ENCODE measurements at places on chromosomes 11 and 22. TPM values are rescaled to one million over a fixed set of nuclear protein-coding genes. Genes with fewer than 3 reads are reported as not detected.

Gene BTBD18
- total RNA-seq = not detected

Gene VSTM5
- total RNA-seq = not detected

Gene LARGE2
- total RNA-seq = 0.70 TPM

Gene APOA5
- not detected for total RNA-seq

Gene CBLIF
- not detected for total RNA-seq

Gene ANO1
- not detected for total RNA-seq

Gene RIMBP3B
- 0.16 TPM for total RNA-seq

Gene GRK2
- total RNA-seq = 305 TPM

Gene KCNJ5
- not detected for total RNA-seq

Gene CD3G
- total RNA-seq = 118 TPM

Gene FZD4
- total RNA-seq = 0.16 TPM

Gene PGA5
- not detected for total RNA-seq

- H3K27ac ChIP-seq = no peak overlapping the region
- no peak for DNase-seq
- no peaks in the 10 kb centered on the region for H3K4me1 ChIP-seq
Measured at GRCh38 chr11:133896642-133897330, 51.5 kb upstream of the SPATA19 start.

- no peak for DNase-seq
- no peak overlapping the region for H3K27ac ChIP-seq
- H3K4me3 ChIP-seq = no peak overlapping the region
- H3K27me3 ChIP-seq = no peaks in the 10 kb centered on the region
Measured at GRCh38 chr22:35305525-35306070, 5.9 kb downstream of the TOM1 start.

- peaks cover 1% of the 10 kb centered on the region for H3K27me3 ChIP-seq
- DNase-seq = no peak
- H3K4me3 ChIP-seq = no peak overlapping the region
- no peaks in the 10 kb centered on the region for H3K36me3 ChIP-seq
Measured at GRCh38 chr11:15641271-15642045, 526.7 kb downstream of the INSC start.

DNA sequence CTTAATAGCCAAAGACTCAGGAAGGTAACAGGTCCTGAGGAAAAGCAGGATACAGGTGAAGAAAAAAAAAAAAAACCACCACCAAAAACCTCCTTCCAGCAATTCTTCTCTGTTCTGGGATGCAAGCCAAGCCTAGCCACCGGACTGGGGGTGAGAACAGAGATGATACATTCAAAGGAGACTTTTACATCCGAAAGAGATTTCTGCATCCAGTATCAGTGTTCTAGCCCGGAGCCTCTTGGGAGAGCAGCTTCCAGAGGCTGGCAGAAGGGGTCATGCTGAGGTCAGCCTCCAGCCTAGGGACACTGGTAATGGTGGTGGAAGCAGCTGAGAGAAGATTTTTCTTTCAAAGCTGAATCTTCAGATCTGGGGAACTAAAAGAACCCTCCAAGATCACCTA is 76.2 kb downstream of the KCNC1 start:
- no peak overlapping the region for H3K4me3 ChIP-seq
- no peak overlapping the region for H3K27ac ChIP-seq
- no peaks in the 10 kb centered on the region for H3K27me3 ChIP-seq
- DNase-seq = no peak

DNA sequence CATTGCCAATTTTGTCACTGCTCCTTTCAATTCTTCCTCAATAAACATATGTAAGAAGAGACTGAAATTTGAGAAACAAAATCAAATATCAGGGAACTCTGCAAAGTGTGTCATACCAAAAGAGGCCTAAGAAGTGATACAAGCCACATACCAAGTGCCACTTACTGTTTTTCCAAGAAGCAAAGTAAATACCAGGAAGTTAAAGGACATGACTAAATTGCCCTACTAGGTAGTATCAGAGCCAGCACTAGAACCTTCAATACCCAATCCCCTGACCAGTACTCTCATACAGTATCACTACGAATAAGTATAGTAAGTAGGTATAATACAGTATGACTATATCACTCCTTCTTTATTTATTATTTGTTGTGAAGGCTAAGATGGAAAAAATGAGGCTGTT is 13.6 kb downstream of the MAML2 start:
- peaks cover 77% of the 10 kb centered on the region for H3K4me1 ChIP-seq
- H3K4me3 ChIP-seq = peak overlapping the region; percentile 16
- H3K27ac ChIP-seq = peak overlapping the region; percentile 79
- H3K27me3 ChIP-seq = no peaks in the 10 kb centered on the region
- peaks cover 35% of the 10 kb centered on the region for H3K36me3 ChIP-seq

DNA sequence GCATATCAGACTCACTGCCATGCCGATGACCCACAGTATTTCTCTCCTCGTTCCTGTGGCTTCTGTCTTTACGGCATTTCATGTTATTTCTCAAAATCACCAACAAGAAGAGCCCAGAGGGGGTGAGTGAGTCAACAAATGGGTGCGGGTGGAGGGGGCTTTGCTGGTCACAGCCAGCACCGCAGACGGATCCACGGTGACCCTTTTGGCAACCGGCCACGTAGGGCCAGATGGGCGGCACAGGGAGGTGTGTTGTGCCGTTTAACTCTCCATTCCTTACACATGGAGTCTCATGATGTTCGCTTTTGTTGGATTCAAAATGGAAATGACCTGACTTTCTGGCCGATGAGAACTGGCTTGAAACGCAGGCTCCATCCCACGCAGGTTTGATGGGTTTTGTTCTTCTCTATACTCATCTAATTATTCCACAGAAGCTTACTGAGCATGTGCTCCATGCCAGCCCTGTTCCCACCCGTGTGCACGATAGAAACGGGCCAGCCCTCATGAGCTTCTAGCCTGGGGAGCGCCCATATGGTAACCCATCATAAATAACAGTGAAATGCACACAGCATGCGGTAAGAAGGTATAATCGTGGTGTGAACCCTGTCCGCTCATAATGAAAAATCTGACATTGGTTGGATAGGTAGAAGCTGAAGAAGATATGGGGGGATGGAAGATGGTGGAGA is 319.9 kb downstream of the BRD1 start:
- no peaks in the 10 kb centered on the region for H3K27me3 ChIP-seq
- H3K27ac ChIP-seq = no peak overlapping the region
- H3K4me1 ChIP-seq = peaks cover 13% of the 10 kb centered on the region
- DNase-seq = no peak
- H3K4me3 ChIP-seq = no peak overlapping the region
- H3K36me3 ChIP-seq = peaks cover 10% of the 10 kb centered on the region

GRCh38 chr22:20015971-20016733 is 471 bp downstream of the ARVCF start:
- peak; percentile 24 for DNase-seq
- H3K27me3 ChIP-seq = peaks cover 20% of the 10 kb centered on the region

GRCh38 chr11:66840317-66841091 is 2.7 kb upstream of the RCE1 start:
- peak overlapping the region; percentile 64 for H3K27ac ChIP-seq
- peak overlapping the region; percentile 37 for H3K4me3 ChIP-seq
- peaks cover 51% of the 10 kb centered on the region for H3K4me1 ChIP-seq
- no peaks in the 10 kb centered on the region for H3K27me3 ChIP-seq
- DNase-seq = no peak

GRCh38 chr22:37639070-37639760 is at the start of gene SH3BP1:
TSS of gene SH3BP1 (plus strand) at chr22:37639669. CDS start at chr22:37639788, 119 bp downstream.
- H3K36me3 ChIP-seq = peaks cover 30% of the 10 kb centered on the region
- peak; percentile 76 for DNase-seq
- H3K27me3 ChIP-seq = no peaks in the 10 kb centered on the region
- peak within 1 kb of the TSS; percentile 98 for H3K27ac ChIP-seq

- no peaks in the 10 kb centered on the region for H3K27me3 ChIP-seq
- no peaks in the 10 kb centered on the region for H3K36me3 ChIP-seq
- DNase-seq = no peak
- no peak overlapping the region for H3K27ac ChIP-seq
- H3K4me1 ChIP-seq = no peaks in the 10 kb centered on the region
Measured at GRCh38 chr11:10640308-10640707, 53.2 kb downstream of the IRAG1 start.

GRCh38 chr22:37371491-37371890 is 55.8 kb downstream of the ELFN2 start:
- H3K27me3 ChIP-seq = peaks cover 5% of the 10 kb centered on the region
- DNase-seq = no peak
- no peak overlapping the region for H3K4me3 ChIP-seq
- no peaks in the 10 kb centered on the region for H3K4me1 ChIP-seq
- H3K27ac ChIP-seq = no peak overlapping the region

DNA sequence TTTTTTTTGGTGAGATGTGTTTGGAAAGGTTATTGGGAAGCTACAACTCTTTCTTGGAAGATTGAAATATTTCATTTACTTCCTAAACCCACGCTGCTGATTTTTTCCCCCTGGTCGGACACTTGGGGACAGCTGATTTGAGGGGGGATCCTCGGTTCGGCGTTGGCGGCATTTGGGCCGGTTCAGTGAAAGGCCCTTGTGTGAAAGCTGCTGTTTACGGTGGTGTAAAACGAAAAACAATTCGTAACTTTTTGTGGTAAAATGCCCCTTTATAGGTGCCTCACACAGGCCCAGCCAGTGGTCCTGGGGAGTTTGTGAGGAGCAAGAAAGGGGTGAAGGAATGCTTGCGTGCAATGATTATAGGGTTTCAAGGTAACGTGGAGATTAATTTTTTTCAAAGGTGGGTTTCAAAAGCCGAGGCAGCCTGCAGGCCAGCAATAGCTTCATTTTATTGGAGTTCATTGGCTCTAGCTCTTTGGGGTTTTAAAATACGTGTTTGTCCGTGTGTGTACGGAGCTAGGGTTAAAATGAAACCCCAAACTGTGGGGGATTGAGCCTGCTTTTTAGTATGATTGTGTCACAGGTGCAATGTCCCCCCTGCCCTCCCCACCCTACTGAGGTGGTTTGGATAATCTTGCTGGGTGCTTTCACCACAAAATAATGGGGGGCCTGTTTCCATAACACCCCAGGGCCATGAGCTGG is 77.2 kb upstream of the PPARA start:
- no peak for DNase-seq
- H3K36me3 ChIP-seq = no peaks in the 10 kb centered on the region
- H3K27ac ChIP-seq = no peak overlapping the region
- H3K4me3 ChIP-seq = peak overlapping the region; percentile 61

- H3K4me3 ChIP-seq = no peak overlapping the region
- no peaks in the 10 kb centered on the region for H3K36me3 ChIP-seq
- no peak for DNase-seq
- H3K4me1 ChIP-seq = no peaks in the 10 kb centered on the region
- no peak overlapping the region for H3K27ac ChIP-seq
Measured at GRCh38 chr11:75802021-75802912, 12.7 kb upstream of the UVRAG start.

- peaks cover 9% of the 10 kb centered on the region for H3K36me3 ChIP-seq
- peak; percentile 77 for DNase-seq
- H3K27me3 ChIP-seq = no peaks in the 10 kb centered on the region
- H3K27ac ChIP-seq = peak overlapping the region; percentile 93
- peak overlapping the region; percentile 86 for H3K4me3 ChIP-seq
Measured at GRCh38 chr11:63888170-63889086, 28.5 kb downstream of the RCOR2 start.

GRCh38 chr11:73249853-73250783 is 22.0 kb upstream of the P2RY6 start:
- no peaks in the 10 kb centered on the region for H3K27me3 ChIP-seq
- H3K4me3 ChIP-seq = no peak overlapping the region
- H3K36me3 ChIP-seq = no peaks in the 10 kb centered on the region
- peak; percentile 33 for DNase-seq

GRCh38 chr11:8354622-8355415 is 91.1 kb upstream of the LMO1 start:
- H3K4me1 ChIP-seq = no peaks in the 10 kb centered on the region
- no peak overlapping the region for H3K4me3 ChIP-seq
- peaks cover 15% of the 10 kb centered on the region for H3K27me3 ChIP-seq
- DNase-seq = no peak
- no peaks in the 10 kb centered on the region for H3K36me3 ChIP-seq

DNA sequence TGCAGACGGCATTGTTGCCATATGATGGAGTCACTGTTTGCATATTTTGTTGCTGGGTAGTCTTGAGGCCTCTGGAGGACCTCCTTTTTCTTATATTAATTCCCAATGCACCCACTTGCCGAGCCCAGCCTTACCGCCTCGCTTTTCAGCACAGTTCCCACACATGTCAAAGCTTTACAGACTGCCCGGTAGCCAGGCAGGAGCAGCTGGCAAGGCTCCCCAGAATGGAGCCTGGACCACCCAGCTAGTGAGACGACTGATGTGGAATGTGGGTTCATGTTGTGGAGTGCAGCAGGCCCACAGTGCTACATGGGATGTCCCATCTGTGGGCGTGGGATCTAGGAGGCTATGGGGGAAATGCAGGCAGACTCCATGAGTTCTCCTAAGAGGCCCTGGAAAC is 99.4 kb upstream of the MTMR2 start:
- DNase-seq = no peak
- peaks cover 10% of the 10 kb centered on the region for H3K36me3 ChIP-seq
- H3K4me1 ChIP-seq = peaks cover 59% of the 10 kb centered on the region
- H3K4me3 ChIP-seq = no peak overlapping the region

DNA sequence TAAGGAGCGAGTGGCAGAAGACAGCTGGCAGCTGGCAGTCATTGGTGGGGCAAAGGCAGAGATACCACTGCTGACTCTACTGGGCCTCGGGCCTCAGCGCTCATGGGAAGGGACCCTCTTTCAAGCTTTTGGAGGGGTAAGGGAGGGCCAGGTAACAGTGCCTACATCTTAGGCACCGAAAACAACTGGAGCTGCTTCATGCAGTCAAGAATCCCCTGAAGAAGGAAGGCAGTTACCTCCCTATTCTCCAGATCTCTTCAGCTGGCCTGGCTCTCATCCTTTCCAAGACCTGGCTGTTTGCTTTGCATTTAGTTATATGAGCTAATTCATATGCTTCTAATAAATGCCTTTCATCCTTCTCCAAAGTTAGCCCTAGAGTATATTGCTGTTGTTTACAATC is 15.8 kb upstream of the ZNF74 start:
- H3K4me3 ChIP-seq = no peak overlapping the region
- H3K4me1 ChIP-seq = no peaks in the 10 kb centered on the region
- H3K36me3 ChIP-seq = no peaks in the 10 kb centered on the region
- H3K27me3 ChIP-seq = no peaks in the 10 kb centered on the region
- no peak overlapping the region for H3K27ac ChIP-seq
- no peak for DNase-seq

DNA sequence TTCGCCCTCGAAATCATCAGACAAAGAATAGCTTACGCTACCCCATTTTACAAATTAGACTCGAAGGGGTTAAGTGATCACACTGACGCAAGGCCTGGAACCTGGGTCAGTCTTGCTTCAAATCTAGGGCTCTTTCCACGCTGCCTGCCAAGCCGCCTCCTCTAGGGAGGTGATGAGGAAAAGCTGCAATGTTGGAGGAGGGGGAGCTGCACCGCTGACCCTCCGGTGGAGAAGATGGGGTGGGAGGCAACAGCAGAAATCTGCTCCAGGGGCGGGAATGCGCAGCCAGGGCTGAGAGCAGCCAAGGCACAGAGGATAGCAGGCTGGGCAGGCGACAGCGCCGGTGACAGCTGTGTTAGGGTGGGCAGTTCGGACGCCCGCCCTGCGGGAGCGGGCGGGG is 595 bp downstream of the SYVN1 start:
- H3K36me3 ChIP-seq = peaks cover 13% of the 10 kb centered on the region
- peak overlapping the region; percentile 100 for H3K27ac ChIP-seq
- no peak for DNase-seq
- H3K4me3 ChIP-seq = peak overlapping the region; percentile 100
- no peaks in the 10 kb centered on the region for H3K27me3 ChIP-seq
- peaks cover 33% of the 10 kb centered on the region for H3K4me1 ChIP-seq

Measured in activated CD8-positive, alpha-beta T cell treated with anti-CD3 and anti-CD28 coated beads for 36 hours (primary cell).